ENCODE measurements at places on chromosomes 6 and 20.

DNA sequence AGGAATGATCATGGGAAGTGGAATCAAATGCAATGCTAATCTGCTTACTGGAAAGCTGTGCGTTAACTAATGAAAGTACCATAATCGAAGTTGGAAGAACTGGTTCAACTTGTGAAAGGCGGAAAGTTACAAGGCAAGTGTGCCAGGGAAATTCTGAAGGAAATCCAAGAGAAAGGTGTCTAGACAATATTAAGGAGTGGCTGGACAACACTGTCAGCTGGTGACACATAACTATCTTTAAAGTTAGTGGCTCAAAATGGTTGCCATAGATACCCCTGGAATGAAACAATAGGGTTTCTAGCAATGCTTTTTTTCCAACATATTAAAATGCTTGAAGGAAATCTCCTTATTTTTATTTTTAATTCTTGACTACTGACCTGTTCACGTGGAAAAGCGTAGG, 90.4 kb downstream of the BMP2 start:
- DNase-seq = no peak

DNA sequence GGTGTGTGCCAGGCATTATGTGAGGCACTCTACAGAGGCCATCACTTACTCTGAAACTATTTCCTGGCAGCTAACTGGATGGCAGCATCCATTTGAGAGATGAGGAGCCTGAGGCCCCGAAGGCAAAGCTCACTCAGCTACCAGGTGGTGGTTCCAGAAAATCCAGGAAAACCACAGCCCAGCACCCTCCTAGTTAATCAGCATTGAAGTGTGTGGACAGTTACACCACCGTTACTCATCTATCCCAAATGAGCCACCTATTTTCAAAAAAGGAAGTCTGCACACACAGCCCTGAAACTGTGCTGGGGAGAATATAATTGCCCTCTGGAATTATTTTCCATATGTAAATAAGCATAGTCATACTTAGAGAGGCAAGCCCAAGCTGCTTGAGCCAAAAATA, 67.4 kb downstream of the CNBD2 start:
- no peak for DNase-seq

- DNase-seq = no peak
Measured at GRCh38 chr6:20575125-20575524, 40.9 kb downstream of the CDKAL1 start.

GRCh38 chr6:7701212-7701834, 24.6 kb upstream of the BMP6 start:
- no peak for DNase-seq

GRCh38 chr6:40393641-40394040, 193.5 kb downstream of the LRFN2 start:
- DNase-seq = no peak

- DNase-seq = no peak
Measured at GRCh38 chr6:120303527-120303926, 954.0 kb upstream of the MAN1A1 start.

DNA sequence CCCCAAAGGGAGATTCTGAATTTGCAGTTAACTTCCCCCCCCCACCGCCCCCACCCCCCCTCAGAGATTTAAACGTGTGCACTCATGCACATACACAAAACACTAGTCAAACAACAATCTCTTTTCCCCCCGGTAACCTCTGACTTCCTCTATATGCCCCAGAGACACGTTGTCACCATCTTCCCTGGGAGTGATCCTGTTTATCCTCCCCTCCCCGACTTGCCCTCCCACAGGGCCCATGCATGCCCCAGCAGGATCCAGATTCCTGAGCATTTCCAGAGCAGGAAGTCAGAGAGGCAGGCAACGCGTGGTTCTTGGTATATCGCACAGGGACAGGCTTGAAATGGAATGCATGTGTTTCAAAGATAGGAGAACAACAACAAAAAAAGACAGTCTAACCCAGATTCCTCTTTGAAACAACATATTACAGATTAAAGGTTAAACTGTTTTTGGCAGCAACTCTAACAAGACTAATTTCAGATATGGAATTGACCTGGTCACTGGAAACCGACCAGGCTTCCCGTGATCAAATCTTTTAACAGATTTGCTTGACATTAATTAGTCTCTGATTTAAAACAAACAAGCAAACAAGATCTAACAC, 1.3 kb downstream of the BLCAP start:
- DNase-seq = no peak

DNA sequence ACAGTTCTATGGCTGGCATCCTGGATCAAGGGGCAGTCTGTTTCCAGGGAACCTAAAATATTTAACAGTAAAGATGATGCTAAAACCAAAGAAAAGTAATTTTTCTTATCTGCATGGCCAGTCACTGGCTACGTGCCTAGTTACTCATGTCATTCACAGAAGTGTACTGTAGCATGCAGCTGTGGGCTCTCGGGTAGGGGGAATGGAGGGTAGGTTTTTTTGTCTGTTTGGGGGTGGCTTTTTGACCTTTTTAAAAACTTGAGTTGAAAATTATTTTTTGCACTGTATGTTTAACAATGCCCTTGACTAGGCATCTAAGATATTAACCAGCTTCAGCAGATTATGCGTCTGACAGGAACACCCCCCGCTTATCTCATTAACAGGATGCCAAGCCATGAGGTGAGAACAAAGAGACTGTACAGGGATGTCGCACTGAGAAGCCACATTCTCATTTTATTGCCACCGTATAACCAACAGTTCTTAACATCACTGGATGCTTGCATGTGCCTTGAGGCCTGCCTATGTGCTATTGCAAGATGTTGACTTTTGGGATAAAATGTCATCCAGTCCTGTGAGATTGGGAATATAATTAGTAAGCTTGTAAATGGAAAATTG, 30.3 kb upstream of the MAPK13 start:
- no peak for DNase-seq

DNA sequence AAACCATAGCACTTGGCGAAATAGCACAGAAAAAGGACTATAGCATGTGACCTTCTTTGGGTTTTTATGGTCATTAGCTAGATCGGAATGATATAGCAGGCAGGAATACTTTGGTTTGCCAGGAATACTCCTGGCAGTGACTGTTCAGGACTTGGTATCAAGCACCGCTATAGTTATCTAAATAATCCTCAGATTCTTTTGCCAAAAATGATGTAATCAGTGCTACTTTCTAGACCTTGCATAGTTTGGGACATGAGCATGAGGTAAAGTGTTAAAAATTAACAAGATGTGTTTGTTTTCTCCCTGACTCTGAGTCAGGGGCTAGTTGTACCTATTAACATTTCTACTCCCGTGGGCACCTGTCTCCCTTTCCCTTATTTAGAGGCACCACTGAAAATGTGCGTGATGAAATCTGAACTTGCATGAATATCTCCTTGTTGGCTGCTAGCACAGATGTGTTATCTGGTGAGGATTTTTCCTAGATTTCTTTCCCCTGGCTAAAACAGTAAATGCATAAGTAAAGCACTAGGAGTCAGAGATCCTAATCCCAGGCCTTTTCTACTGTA, 511.0 kb downstream of the CDKAL1 start:
- DNase-seq = no peak

GRCh38 chr6:56378966-56379585, 131.7 kb upstream of the COL21A1 start:
- no peak for DNase-seq

DNA sequence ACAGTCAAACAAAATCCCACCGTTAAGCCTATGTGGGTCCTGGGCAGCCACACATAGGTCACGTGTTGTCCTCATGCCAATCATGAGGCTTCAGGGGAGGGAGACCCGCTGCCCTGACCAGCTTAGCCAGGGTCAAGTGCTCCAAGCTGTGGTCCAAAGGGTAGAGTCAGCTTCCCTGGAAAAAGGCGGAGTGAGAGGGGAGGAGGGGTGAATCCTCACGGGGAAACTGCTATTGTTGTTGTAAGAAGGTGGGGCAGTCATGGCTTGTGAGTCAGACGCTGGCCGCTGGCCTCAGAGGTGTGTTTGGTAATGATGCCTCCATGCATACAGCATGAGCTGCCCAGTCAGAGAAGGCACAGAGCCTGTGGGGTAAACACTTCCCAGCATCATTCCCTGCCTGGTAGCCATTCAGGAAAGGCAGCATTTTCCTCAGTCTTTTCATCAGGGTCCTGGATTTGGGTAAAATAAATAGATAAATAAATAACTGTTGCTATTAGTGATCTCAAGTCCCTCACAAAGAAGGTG, 8.7 kb downstream of the CST3 start:
- DNase-seq = peak; percentile 48

DNA sequence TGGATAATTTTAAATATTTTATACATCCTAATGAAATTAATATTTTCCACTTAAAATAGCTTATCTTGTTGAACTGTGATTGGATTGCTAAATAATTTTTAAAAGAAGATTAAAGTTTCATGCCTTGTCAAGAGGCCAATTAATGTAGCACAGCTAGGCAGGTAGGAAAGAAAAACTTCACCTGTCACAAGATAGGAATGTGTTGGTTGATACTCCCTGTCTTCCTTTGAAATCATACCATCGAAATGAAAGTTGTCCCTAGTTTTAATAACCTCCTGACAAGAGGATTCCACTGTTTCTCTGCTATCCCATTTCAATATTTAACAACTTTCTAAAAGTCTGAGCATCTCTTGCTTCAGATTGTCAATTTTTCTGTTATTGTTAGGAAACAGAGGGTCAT, 80.8 kb downstream of the BMP6 start:
- no peak for DNase-seq

GRCh38 chr20:63864545-63864977, 509 bp upstream of the TPD52L2 start:
- no peak for DNase-seq

GRCh38 chr20:1465470-1466210, 1.0 kb downstream of the NSFL1C start:
- DNase-seq = no peak

DNA sequence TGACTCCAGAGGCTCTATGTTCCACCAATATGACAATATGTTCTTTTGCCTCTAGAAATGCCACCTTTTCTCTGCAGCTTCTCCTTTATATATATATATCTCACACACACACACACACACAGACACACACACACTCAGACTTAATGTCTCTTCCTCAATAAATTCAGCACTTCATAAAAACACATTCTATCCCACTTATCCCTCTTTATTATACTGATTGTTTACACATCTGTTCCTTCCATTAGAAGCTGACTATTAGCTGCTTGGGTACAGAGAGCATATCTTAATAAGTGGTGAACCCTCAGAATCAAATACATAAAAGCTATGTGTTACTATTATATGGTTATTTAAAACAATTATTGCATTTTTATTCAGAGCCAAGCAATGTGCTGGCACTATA, 23.3 kb downstream of the NRSN1 start:
- no peak for DNase-seq

DNA sequence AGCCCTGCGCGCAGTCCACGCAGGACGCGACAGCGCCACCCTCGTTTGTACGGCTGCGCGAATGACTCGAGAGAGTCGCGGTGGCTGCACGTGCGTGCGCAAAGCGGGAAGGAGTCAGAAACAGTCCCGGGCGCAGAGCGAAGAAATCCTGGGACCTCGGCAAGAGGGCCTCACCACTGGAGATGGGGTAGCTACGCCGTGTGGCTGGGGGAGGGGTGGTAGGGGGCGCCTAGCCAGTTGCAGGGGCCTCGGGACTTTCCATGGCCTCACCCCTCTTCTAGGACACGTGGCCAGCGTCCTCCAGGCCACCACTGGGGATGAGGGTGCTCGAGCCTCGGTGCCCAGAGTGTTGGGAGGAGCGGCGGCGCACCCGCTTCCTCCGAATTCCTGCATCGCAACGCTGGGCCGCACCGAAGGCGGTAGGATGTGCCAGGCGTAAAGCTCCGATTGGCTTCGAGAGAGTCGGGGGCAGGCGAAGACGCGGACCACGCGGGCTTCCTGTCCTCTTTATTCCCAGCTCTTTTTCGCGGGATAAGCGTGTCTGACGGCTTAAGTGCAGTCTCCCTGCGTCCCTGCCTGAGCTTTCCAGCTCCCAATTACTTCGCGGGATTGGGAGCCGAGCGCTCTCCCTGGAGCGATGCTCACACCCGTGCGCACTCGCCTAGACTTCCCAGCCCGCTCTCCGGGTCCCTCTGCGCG, 38.7 kb downstream of the NCR2 start:
- DNase-seq = no peak

GRCh38 chr20:41116282-41116956, 20.9 kb upstream of the PLCG1 start:
- DNase-seq = no peak

DNA sequence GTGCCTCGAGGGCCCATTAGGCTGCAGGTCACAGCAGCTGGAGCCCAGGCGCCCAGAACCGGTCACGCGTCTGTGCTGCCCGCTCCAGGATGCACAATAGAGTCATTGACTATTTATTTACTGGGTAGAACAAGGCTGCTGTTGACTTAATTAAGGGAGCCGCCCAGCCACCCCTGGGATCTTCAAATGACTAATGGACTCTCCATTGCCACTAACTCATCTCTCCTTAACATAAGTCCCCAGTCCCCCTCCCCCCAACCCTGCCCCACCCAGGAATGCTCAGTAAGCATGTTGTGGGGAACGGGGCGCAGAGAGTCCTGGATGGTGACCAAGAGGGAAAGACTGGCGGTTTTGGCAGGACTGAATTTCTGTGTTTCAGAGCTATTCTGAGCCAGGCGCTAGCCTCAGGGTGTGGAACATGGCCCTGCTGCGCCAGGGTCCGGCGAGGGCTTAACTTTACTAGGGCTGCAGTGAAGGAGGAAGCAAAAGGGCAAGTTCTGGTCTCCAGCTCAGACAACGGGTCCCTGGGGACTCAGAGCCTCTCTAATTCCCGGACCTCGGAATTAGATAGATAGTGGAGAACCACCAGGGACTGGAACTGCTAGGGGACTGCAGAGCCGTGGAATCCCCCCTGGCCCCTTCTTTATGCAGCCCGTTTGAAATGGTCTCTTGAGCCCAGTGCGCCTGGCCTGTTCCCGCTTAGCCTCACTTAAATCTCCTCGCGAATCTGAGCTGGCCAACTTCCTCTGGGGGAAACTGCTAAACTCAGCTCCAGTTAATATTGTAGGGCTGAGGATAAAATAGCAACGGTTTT, 1.5 kb upstream of the GRIK2 start:
- no peak for DNase-seq

DNA sequence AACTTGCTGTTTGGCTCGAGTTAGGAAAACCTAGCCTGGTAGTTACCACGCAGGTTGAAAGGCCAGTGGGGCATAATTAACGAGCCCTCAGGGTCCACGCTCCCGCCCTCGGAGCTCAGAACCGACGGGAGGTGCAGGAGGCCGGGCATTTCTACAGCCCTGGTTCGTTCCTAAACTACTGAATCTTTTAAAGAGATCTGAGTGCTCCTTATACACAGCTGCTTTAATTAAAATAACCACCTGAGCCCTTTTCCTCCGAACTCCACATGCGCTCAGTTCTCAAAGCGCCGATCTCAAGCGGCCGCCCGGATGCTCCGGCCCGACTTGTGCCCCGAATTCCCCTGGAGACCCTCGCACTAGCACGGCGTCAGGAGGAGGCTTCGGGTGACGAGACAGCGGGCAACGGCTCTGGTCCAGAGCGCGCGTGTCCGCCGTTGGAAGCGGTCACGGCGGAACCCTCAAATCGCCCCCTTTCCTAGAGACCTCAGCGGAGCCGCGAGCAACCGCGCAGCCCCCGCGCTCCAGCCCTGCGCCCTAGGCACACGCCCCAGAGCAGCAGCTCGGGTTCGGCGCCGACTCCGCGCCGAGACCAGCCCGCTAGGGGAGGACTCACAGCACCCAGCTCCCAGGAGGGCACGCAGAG, 397 bp downstream of the WDR27 start:
- peak; percentile 18 for DNase-seq

- DNase-seq = no peak
Measured at GRCh38 chr20:39897058-39897457, 792.0 kb downstream of the MAFB start.
